8988T (cell line): ENCODE measurements at places on chromosomes 2 and 18.

GRCh38 chr2:19176172-19176852 is 182.1 kb downstream of the OSR1 start:
- no peak for DNase-seq

DNA sequence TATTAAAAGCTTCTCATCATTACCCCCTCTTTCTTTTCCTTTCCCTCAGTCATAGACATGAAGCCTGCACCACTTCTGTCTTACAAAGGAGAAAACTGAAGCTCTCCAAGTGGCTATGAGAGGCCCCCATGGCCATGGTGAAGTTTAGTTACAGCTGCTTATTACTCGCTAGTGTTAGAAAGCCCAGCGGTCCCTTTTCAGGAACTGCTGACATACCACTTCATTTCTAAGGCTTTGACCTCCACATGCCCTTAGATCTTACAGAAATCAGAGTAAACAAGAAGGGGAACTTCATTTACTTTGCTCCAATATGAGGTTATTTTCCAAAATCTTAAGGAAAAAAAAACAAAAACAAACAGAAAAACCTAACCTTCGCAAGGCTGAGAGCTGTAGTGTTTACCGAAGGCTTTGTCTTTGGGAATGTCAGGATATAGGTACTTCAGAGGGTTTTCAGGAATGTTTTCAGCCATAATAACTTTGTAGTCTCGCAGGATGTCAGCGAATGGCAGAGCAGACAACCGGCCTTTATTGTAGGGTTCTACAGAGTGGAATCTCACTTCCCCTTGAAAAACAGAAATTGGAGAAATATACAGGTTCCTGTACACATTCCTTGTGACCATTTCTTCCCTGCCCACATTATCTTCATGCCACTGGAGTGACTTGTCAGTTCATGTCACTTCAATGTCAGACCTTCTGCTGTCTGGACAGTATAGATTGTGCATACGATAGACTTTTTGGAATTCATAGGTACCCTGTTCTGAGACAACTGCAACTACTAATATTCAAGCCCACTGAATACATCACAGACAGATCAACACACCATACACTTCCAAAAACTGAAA is 18.8 kb upstream of the STAT1 start:
- no peak for DNase-seq

DNA sequence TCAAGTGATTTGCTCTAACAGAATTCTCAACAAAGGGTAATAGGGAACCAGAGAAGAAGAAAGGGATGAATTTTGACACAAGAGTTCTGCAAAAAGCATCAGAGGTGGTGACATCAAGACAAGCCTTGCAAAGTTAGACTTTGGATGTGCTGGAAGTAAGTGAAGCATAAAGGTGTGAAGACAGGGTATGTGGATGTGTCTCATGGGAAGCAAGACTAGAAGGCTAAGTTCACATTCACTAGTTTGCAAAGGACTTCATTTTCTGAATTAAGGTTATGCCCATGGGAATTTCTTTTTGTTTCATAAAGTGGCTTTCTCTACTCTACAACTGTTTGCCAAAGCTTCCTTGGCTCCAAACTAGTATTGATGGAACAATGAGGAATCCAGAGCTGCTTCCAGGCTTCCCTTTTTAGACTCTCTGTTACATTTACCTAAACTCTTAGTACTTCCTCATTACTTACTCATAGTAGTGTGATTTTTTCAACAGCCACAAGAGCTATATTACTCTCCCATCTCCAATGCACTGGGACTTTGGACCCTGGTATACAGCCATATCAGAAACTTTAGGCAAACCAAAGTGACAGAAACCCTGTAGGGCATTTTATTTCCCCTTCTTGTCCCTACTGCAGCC is 21.1 kb upstream of the IHH start:
- no peak for DNase-seq

- DNase-seq: peak; percentile 13
These were observed 139.7 kb downstream of the ROCK1 start for GRCh38 chr18:20971886-20972267.

DNA sequence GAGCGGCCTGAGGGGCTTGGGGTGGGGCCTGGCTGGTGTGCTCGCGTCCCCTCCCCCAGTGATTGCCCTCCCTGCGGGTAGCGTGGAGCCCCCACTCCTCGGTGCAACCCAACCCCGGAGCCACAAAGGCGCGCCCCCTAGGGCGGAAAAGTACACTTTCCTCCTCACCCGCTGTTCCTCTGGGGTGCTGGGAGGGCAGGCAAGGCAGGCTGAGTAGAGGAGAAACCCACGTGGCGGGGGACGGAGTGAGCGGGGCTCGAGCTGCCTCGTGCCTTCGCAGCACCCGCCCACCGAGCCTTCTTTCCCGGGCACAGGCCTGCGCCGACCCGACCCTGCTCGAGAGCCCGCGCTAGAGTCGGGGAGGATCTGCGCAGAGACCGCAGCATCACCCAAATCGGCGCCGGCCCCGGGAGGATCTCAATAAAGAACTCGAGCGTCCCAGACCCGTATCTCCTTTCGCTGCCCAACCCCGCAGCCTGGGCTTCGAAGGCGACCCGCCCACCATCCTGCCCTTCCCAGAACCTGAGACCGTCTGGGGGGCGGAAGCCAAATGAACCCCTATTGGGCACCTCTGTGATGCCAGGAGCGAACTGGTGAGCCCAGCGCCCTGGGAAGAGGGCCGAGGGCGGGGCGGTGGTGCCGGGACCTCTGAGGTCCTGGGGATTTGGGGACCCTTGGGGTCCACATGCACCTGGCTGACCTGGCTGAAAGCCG is 1.5 kb downstream of the UCN start:
- DNase-seq: no peak

GRCh38 chr18:830315-830901 is 18.4 kb upstream of the YES1 start:
- no peak for DNase-seq

DNA sequence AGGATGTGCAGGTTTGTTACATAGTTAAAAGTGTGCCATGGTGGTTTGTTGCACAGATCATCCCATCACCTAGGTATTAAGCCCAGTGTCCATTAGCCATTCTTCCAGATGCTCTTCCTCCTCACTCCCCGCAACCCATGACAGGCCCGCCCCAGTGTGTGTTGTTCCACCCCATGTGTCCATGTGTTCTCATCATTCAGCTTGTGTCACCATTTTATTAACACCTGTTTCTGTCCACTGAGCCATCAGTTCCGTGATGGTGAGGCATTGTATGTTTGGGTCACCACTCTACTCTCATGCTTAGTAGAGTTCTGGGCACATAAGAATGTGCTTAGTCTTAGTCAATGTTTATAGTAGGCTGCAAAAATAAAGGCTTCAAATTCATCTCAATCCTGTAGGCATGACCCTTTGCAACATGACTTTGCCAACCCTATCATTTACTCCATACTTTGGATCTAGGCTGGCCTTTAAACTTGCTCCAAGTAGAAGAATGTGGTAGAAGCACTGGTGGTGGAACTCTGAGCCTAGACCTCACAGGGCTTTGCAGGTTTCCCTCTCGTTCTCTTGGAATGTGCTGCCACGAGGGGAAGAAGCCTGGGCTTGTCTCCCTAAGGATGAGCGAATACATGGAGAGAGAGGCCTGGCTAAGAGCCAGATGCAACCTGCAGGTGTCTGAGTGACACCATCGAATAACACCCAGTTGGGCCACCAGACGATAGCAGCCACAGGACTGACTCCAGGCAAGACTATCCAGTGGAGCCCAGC is 161.5 kb downstream of the NAPG start:
- DNase-seq: no peak

DNA sequence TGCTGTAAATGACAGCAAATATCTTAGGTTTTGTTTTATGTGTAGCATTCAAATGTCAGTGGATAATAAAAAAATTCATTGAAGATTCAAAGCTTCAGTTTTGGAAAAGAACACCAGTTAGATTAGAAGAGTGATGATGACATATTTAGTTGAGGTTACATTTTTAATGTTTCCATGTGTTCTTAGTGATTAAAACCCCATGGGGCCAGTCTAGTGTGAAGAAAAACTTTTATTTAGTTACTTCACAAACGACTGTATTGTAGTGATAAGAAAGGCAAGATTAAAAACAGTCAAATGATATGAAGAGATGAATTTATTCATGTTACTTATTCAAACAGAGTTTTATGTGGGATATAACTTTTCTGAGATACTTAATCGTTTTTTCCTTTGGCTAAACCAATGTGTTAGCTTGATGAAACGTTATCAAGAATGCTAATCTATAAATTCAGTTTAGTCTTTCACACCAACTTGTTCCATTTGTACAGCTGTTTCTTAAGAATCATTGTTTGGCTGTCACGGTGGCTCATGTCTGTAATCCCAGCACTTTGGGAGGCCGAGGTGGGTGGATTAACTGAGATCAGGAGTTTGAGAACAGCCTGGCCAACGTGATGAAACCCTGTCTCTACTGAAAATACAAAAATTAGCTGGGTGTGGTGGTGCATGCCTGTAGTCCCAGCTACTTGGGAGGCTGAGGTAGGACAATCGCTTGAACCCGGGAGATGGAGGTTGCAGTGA is 11.6 kb downstream of the BMPR2 start:
- DNase-seq: no peak

DNA sequence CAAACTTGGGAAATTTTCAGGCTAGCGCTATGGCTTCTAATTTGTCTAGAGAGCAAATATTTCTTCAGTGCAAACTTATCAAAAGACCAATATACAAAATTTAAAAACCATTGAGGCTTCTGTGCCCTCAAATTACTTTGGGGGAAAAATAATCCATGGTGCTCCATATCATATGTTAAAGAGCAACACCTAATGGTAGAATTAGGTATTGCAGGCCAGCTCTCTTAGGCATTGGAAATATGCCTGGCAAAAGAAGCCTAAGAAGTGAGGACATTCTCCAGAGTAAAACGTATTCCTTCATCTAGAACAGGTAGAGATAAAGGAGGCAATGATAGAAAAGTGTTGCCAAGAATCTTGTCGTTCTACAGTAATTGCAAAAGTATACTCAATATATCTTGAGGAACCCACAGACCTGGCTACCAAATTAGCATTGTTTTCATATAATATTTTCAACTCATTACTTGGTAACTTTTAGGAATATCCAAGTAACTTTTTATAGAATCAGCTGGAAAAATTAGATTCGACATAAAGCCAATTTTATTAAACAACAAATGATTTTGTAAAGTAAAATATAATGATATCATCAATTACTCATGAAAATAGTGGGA is 401.1 kb downstream of the BCL11A start:
- DNase-seq: no peak

DNA sequence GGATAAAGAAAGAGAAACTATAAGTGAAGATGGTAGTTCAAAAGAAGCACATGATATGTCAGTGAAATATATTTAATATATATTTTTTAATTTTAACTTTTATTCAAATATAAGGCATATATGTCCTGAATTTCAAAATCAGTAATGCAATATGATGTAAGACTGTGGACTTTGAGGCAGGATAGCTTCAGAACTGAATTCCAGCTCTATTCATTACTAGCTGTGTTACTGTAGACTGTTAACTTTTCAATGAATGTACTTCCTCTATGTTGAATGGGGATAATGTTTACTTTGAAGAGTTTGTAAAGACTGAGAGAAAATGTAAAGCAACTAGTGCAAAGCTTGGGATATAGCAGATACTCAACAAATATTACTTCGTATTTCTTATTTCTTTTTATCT is 112.6 kb downstream of the PMS1 start:
- DNase-seq: no peak

- DNase-seq: no peak
These were observed 76.9 kb upstream of the GCFC2 start for GRCh38 chr2:75787532-75788132.

- DNase-seq: no peak
These were observed 3.8 kb downstream of the SAG start for GRCh38 chr2:233311241-233311926.

- no peak for DNase-seq
These were observed 11.3 kb upstream of the ARHGEF4 start for GRCh38 chr2:130825231-130825965.

DNA sequence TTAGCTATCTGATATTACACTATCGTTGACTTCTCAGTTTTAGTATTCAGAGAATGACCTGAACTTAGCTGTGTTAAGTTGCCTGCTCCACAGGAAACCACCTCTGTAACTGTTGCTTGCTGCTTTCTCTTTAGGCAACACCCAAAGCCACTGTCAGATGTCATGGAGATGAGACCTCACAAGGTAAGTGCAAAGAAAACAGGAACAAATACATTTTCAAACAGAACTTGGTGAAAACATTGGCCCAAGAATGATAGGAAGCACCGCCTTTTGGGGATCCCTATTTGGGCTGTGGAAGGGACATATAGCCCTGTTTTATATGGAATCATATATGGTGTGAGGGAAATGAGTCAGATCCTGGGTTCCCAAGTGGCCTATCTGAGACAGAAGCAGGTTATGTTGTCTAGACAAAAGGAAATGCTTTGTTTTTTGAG is 143.4 kb downstream of the UBE2E3 start:
- no peak for DNase-seq

DNA sequence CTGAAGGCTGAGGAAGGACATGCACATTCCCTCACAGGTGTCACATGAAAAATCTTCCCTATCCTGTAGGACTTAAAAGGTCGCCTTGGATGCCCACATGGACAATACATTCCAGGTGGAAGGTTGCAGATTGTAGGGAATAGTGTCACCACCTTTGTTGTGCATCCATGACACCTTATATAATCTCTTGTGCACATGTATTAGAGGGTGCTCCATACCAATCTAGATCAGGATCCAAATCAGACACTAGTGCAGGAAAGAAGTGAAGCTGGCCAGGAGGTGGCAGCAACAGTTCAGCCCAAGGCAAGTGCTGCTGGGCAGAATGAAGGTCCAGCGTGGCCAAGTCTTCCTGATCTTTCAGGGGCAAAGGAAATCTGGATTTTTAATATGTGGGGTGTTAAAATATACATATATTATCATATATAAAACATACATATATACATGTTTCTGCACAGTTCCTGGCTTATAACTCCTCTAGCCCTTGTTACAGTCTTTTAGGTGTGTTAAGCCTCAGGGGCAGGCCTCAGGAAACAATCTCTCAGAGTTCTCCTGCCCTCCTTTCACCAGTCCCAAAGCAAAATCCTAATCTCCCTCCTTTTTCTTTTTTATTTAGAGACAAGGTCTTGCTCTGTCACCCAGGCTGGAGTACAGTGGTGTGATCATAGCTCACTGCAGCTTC is 16.6 kb downstream of the NIF3L1 start:
- peak; percentile 33 for DNase-seq

DNA sequence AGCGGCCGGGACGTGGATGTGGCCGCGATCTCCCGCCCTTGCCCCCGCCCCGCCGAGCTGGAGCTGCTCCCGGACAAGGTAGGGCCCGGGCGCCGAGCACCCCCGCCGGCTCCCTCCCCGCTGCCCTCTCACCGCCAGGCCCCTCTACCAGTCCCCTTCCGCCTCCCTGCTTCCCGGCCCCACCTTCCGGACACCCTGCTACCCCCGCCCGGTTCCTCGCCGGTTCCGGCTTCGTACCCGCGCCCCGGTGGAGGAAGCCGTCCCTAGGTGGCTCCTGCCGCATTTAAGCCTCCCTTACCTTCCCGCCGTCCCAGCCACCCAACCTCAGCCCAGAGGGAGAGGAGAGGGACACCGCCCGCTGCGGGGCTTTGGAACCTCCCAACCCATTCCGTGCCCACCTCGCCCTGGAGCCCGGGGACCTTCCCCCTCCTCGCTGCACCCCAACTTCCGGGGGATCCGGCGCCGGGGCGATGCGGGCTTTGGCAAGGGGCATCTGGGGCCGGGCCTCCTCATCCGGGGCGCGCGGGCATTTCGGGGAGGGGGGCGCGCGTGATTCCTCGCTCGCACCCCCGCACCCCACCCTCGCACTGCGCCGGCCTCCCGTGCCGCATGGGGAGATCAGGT is 475 bp downstream of the B3GNT2 start:
- peak; percentile 46 for DNase-seq
